ENCODE measurements at places on chromosomes 6 and 20.

DNA sequence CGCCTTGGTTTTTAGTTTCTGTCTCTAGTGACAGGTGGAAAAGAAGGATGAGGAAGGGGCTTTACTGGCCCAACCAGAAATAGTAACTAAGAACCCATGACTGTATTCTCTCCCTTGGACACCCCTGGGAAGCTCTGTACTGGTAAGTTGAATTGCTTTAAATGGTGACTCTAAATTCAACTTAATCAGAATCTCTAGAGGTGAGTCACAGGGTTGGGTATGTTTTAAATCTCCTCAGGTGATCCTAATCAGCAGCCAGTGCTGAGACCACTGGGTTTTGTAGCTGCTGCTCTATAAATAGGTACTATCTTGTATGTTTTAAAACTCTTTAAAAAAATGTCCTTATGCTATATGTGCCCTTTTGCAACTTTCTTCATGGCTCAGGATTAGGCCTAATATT is 314.0 kb upstream of the ECI2 start:
- DNase-seq = no peak

GRCh38 chr20:61558726-61559125 is 306.7 kb downstream of the CDH4 start:
- DNase-seq = no peak

GRCh38 chr6:166658115-166658791 is 31.2 kb upstream of the RPS6KA2 start:
- DNase-seq = no peak

DNA sequence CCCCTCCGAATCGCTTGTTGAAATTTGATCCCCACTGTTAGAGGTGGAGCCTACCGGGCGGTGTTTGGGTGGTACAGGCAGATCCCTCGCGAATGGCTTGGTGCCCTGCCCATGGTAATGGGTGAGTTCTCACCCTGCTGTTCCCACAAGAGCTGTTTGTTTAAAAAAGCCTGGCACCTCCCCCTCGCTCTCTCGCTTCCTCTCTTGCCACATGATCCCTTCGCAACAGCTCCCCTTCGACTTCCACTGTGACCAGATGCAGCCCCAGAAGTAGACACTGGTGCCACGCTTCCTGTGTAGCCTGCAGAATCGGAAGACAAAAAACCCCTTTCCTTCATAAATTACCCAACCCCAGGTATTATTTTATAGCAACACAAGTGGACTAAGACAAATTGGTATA is 292.2 kb upstream of the QKI start:
- DNase-seq = no peak

DNA sequence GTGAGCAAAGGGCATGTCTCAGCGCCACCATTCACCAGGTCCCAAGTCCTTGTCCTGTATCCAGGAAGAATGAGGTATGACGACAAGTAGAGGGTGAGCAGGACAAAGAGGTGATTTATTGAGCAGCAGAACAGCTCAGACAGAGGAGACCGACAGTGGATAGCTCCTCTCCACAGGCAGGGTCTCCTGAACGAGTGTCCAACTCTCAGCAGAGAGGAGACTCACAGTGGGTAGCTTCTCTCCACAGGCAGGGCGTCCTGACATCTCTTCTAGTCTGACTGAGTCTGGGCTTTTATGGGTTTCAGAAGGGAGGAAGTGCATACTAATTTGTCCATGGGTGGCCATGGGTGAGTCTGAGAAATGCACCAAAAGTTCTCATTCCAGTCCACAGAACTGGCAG is 204.7 kb downstream of the ANKRD60 start:
- no peak for DNase-seq

- DNase-seq = no peak
Measured at GRCh38 chr6:44029444-44030185, 97.6 kb downstream of the MRPL14 start.

DNA sequence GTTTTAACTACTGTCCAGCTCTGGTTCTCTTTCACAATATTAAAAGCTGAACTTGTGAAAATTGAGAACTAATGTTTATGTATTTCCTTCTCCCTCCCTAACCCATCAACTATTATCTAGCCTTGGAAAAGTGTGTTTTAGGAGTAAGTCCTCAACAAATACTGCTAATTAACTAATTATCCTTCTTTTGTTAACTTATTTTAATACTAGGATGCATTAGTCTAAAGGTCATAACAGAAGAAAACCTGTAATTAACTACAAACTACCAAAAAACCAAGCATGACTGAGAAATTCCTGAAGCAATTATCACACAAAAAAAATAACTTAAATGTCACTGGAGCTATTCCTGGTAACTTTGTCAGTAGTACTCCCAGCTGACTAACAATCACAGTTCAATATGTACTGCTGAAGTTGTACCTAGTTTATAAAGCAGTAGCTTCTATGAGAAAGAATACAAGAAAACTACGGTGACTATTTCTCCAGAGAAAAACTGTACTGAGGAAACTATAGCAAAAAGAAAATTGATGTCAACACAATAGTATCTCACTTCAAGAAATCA is 301.9 kb downstream of the LAMA2 start:
- no peak for DNase-seq

DNA sequence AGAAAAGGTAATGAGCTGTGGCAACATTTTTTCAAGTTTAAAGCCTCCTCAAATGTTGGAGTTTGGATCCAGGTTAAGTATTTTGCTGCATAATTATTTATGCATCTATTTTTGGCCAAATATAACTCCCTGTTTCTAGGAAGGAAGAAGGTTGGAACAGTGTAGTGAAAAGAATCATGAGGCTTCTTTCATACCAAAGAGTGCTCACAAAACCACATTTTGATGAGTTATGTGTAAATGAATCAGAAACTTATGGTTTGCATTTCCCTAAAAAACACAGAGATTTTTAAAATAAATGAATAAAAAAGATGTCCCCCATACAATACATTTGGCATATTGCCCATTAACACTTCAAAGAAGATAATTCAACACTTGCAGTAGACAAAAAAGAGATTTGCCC is 246.9 kb upstream of the PRDM1 start:
- DNase-seq = no peak

DNA sequence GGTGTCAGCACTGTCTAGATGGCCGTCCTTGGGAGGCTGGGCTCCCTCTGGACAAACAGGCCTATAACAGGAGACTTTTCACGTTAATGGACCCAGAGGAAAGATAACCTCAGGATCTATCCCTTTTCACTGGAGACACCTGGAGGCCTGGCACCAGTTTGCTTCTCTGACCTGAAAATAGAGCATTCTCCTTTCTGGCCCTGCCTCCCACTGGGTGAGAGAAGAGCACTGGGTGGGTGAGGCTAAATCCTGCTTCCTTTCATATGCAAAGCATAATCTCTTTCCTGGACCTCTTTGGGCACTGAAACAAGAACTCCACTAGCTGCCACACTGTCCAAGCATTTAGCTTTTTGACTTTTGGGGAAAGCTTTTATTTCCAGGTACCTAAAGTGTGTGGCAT is 78.3 kb downstream of the FOXO3 start:
- DNase-seq = no peak

GRCh38 chr6:104413767-104414166 is 446.0 kb downstream of the HACE1 start:
- DNase-seq = no peak

DNA sequence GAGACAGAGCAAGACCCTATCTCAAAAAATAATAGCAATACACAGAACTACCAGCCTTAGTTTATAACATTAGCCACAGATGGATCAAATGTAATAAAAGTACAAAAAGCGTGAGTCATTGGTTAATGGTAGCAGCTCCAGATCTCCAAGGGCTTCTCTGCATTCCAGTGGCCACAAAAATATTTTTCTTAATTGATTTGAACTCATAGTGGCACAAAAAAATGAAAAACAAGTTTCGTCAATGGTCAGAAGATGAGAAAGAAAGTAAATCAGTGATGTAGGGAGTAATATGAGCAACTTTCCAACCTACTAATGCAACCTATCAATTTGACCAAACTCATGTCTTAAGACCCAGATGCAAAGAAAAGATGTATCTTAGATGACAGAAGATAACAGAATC is 79.6 kb downstream of the CEP57L1 start:
- no peak for DNase-seq

DNA sequence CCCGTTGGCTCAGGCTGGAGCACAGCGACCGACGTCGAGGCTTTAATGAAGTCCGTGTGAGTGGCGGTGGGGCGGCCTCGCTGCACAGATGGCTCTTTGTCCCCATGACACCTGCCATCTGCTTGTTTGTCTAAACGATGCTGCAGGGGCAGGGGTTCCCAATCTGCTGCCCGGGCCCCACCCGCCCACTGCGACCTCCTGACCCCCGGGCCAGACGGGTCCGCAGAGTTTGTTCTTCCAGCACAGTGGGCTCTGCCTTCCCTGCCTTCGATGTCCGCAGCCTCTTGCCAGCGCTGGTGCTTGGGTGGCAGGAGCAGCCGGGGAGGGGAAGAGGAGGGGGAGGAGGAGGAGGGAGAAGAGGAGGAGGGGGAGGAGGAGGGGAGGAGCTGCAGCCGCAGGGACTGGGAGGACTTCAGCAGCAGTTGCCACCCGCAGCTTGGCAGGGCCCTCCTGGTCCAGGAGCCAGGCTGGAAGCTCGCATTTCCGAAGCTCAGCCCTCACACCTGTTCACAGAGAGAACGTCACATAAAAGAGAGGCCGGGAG is 210.0 kb downstream of the DLL1 start:
- no peak for DNase-seq

DNA sequence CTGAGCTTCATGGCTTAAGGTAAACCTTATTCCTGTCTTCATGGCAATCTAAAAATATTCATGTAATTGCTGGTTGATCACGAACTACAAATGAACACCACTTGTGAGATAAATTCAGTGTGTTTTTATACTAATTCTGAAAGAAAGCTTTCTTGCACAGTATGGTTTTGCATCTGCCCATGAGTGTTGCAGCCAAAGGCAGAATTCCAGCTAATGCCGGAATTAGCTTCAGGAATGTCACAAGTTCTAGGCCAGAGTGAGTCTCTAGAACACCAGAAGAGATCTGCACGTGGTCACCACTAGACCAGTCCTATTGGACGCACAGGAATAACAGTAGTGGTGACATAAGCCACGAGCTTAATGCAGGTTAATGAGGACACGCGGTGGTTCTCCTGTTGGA is 223.7 kb downstream of the CDH4 start:
- DNase-seq = no peak

- no peak for DNase-seq
Measured at GRCh38 chr20:62897666-62898065, 28.6 kb downstream of the DIDO1 start.

DNA sequence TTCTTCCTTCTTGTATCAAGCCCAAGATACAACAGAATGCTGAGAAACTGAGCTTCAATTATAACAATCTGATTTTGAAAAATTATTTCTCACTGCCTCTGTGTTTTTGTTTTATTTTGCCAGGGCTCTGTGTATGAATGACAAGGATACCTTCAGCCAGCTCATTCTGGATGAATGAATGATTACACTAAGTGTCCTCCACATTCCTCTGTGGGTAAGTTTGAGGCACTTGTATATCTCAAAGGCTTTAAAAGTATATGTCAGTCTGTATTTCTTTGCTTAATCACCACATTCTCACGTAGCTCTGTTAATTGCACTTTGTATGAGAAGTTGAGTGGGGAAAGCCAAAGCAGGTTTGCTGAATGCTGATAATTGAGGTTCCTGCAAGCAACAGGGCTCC is 95.1 kb downstream of the TIAM2 start:
- no peak for DNase-seq

DNA sequence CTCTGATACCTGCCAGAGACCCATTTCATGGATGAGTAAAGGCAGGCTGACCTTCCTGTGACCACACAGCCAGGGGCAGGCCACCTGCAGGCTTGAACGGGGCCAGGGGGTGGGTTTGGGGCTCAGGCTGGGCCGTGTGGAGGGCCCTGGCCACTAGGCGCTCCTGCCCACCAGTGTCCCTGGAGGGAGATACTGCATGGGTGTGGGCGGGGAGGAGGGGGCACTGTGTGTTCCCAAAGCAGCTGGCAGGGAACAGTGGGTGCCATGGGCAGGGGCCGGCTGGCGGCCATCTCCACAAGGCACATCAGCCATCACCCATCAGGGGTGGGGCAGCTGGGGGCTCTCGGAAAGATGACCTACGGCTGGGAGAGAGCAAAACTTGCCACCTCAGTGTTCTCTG is 15.4 kb downstream of the SRC start:
- DNase-seq = no peak

- no peak for DNase-seq
Measured at GRCh38 chr6:43361269-43361668, 8.2 kb downstream of the ZNF318 start.

DNA sequence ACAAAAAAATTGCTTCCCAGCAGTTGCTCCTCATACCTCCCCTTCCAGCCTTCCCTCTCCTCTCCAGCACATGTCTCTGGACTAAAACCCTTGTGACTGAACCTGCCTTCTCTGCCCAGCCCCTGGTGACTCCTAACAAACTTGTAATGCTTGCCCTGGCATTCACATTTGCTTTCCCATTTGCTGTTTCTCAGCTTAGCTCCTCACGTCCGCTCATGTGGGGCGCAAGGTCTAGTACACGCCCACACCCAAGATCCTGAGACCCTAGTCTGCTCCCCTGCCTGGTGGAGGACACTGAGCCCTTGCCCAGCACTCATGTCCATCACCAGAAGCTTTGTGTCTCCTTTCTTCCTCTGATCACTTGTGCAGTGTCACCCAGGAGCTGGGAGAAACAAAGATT is 18.3 kb upstream of the RBPJL start:
- DNase-seq = no peak

DNA sequence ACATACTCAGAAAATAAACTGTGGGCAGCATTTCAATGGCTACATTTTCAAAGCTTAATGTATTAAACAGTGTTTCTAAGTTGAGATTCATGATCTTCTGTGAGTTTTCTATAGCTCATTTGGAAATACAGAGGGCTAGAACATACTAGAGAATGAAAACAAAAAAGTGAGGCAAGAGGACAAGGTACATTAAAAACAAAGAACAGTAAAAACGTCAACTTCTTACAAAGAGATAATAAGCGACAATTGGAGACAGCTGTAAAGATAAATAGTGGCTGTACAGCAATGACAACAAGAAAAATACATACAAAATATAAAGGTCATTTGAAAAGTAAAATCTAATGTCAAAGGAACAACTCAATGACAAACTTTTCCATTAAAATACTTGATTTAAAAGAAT is 94.3 kb downstream of the REV3L start:
- no peak for DNase-seq

All from left colon (tissue), 2 donors.